CD8-positive, alpha-beta memory T cell (primary cell): ENCODE measurements at places on chromosomes 3 and 15. TPM values are rescaled to one million over a fixed set of nuclear protein-coding genes. Genes with fewer than 3 reads are reported as not detected.

LRRC34 gene
- total RNA-seq: 2.5 TPM

GRK7 gene
- not detected for total RNA-seq

GABRA5 gene
- total RNA-seq: not detected

DNA sequence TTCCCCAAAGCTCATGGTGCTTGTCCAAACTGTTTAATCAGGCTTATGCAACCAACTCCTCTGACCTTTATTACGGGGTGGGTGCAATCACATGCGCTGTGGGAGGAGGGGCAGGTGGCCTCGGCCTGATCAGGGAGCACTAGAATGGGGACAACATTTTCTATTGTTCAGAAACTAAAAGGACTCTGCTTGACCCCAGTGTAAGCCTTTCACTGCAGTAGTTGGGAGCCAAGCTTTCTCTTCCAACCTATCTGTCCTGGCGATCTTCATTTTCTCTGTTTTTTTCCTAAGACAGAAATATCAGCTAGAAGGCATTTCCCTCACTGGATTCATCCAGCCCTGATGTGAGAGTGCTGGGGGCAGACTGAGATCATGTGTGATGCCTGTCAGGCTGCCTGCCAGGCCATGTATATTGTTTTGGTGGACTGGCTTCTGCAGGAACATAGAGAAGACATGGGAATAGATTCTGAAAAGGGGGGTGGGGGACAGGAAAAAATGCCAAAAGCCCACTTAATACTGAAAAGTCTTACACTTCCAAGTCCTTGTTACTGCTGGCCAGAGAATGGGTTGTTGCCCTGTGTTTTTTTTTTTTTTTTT lies 627.0 kb upstream of the TBL1XR1 start:
- no peaks in the 10 kb centered on the region for H3K4me1 ChIP-seq
- no peak overlapping the region for H3K4me3 ChIP-seq
- H3K36me3 ChIP-seq: no peaks in the 10 kb centered on the region
- no peak overlapping the region for H3K27ac ChIP-seq
- no peak for DNase-seq

DNA sequence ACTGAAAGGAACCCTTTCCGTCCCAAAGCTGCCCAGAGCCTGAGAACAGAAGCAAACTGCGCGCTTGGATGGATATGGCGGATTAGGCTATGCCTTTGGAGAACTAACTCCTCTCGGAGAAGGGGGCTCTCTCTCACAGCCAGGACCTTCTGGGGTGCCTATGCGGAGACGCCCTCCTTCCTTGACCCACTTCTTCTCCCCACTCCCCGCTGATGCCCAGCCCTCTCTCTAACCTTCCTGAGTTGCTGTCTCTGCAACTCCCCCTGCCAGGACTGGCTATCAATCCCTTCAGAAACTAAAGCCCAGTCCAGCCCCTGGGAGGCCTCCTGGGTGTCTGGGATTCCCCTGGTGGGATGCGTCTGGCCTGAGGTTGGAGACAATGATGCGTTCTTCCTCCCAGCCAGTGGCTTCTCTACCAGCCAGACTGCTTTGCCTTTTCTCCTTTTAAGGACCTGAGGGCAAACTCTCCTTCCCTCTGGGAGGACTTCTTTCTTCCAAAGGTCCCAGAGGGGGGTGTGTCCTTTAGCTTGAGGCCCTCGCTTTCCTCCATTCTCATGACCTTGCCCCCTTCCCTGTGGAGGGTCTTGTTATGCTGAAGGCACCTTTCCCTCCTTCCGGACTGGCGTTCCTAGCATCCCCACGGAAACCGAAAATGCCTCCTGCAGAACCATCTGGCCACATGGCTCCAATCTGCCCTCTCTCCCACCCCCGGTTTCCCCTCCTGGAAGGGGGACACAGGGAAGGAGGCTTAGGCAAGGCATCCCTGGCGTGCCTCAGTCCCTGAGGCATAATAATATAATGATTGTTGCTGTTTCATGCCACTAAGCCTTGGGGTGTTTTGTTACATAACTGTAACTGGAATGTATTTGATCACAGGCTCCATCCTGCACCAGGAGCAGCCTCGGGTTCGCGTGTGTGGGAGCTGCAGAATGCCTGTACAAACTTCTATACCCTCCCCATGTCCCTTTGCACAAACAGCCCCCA lies 63.4 kb upstream of the C15orf39 start:
- H3K27ac ChIP-seq: no peak overlapping the region
- DNase-seq: no peak
- no peaks in the 10 kb centered on the region for H3K4me1 ChIP-seq

- DNase-seq: no peak
- no peaks in the 10 kb centered on the region for H3K27me3 ChIP-seq
- H3K4me3 ChIP-seq: no peak overlapping the region
Measured at GRCh38 chr3:127081001-127081720, 98.2 kb downstream of the PLXNA1 start.

DNA sequence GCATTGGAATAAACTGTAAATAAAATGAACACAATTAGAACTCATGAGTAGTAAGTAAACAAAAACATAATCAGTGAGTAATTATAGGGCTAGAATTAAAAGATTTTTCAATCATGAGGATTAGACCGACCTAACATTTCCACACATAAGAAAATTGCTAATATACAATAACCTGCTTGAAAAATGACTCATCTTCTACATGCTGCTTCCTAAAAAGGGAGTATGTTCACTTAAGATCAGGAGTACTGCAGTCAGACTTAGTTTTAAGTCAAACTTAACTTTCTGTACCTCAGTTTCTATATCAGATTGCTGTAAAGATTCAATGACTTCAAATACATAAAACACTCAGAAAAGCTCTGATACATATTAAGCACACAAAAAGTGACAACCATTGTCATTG lies 22.6 kb upstream of the NEK10 start:
- H3K4me3 ChIP-seq: no peak overlapping the region
- H3K36me3 ChIP-seq: peaks cover 5% of the 10 kb centered on the region
- H3K27me3 ChIP-seq: no peaks in the 10 kb centered on the region
- H3K27ac ChIP-seq: no peak overlapping the region
- no peak for DNase-seq

DNA sequence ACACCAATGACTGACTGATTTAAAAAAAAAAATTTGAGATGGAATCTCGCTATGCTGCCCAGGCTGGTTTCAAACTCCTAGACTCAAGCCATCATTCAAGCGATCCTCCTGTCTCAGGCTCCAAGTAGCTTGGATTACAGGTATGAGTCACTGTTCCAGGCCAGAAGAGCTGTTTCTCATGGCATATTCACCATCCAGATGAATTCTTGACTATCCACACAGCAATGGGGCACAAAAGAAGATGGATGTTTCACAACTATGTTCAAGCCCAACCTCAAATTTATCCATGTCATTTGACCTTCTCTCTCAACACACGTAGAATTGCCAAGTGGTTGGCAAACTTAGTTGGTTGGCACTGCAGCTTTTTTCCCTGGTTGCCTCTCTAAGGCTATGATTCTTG lies 40.6 kb downstream of the PRICKLE2 start:
- no peak overlapping the region for H3K27ac ChIP-seq
- no peaks in the 10 kb centered on the region for H3K36me3 ChIP-seq
- no peak for DNase-seq
- H3K4me1 ChIP-seq: no peaks in the 10 kb centered on the region
- no peak overlapping the region for H3K4me3 ChIP-seq
- H3K27me3 ChIP-seq: no peaks in the 10 kb centered on the region

- no peak overlapping the region for H3K27ac ChIP-seq
- H3K4me3 ChIP-seq: no peak overlapping the region
- H3K36me3 ChIP-seq: no peaks in the 10 kb centered on the region
- no peak for DNase-seq
- H3K4me1 ChIP-seq: no peaks in the 10 kb centered on the region
Measured at GRCh38 chr15:57312318-57313133, 63.8 kb upstream of the CGNL1 start.

- H3K4me1 ChIP-seq: no peaks in the 10 kb centered on the region
- no peaks in the 10 kb centered on the region for H3K36me3 ChIP-seq
- DNase-seq: no peak
- no peak overlapping the region for H3K27ac ChIP-seq
Measured at GRCh38 chr15:62985768-62986167, 56.8 kb upstream of the TPM1 start.

- H3K4me3 ChIP-seq: peak overlapping the region; percentile 0
- H3K36me3 ChIP-seq: no peaks in the 10 kb centered on the region
- H3K27ac ChIP-seq: no peak overlapping the region
- H3K27me3 ChIP-seq: no peaks in the 10 kb centered on the region
- H3K4me1 ChIP-seq: no peaks in the 10 kb centered on the region
- no peak for DNase-seq
Measured at GRCh38 chr3:142944342-142944741, 19.1 kb downstream of the PAQR9 start.

DNA sequence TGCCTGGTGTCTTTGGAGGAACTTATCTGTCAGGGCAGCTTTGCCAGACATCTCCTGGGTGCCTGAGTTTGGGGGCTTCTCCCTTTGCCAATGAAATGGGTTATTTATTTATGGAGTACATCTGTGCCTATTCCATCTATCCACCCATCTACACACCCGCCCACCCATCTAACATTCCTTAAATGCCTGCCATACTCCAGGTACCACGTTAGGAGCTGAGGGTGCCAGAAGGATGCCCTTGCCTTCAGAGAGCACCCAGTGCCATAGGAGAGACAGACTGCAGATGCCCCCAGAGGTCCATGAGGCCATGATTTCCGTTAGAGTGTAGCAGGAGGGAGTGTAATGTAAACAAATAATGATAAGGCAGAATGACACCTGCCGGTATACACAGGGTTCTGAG lies 21.8 kb upstream of the KIF23 start:
- H3K36me3 ChIP-seq: no peaks in the 10 kb centered on the region
- no peaks in the 10 kb centered on the region for H3K27me3 ChIP-seq
- DNase-seq: no peak
- H3K4me1 ChIP-seq: peaks cover 5% of the 10 kb centered on the region
- H3K27ac ChIP-seq: no peak overlapping the region

- no peak overlapping the region for H3K4me3 ChIP-seq
- DNase-seq: no peak
- H3K4me1 ChIP-seq: peaks cover 27% of the 10 kb centered on the region
- H3K27me3 ChIP-seq: no peaks in the 10 kb centered on the region
- H3K27ac ChIP-seq: no peak overlapping the region
- no peaks in the 10 kb centered on the region for H3K36me3 ChIP-seq
Measured at GRCh38 chr15:63436341-63436740, 54.7 kb upstream of the CA12 start.

GRCh38 chr15:42138968-42139386 lies 17.5 kb downstream of the PLA2G4F start:
- no peaks in the 10 kb centered on the region for H3K4me1 ChIP-seq
- no peak for DNase-seq
- H3K36me3 ChIP-seq: no peaks in the 10 kb centered on the region
- no peak overlapping the region for H3K4me3 ChIP-seq
- H3K27me3 ChIP-seq: no peaks in the 10 kb centered on the region

DNA sequence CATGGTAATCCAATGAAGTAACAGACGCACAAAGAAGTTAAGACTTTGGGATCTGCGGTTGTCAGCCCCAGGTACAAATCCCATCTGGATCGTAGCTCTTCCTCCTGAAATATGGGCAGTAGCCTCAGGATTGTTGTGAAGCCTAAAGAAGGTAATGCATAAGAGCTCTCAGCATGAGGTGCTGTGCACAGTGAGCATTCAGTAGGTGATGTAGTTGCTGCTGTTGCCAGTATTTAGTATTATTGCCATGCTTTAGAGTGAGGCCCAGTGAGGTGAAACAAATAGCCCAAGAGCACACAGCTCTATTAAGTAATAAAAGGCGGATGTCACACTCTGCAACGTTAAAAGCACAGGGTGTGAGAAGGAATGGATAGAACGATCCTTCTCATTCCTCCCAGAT lies 225.7 kb downstream of the GABRG3 start:
- no peaks in the 10 kb centered on the region for H3K36me3 ChIP-seq
- no peaks in the 10 kb centered on the region for H3K4me1 ChIP-seq
- no peak overlapping the region for H3K27ac ChIP-seq
- no peak overlapping the region for H3K4me3 ChIP-seq
- H3K27me3 ChIP-seq: no peaks in the 10 kb centered on the region

DNA sequence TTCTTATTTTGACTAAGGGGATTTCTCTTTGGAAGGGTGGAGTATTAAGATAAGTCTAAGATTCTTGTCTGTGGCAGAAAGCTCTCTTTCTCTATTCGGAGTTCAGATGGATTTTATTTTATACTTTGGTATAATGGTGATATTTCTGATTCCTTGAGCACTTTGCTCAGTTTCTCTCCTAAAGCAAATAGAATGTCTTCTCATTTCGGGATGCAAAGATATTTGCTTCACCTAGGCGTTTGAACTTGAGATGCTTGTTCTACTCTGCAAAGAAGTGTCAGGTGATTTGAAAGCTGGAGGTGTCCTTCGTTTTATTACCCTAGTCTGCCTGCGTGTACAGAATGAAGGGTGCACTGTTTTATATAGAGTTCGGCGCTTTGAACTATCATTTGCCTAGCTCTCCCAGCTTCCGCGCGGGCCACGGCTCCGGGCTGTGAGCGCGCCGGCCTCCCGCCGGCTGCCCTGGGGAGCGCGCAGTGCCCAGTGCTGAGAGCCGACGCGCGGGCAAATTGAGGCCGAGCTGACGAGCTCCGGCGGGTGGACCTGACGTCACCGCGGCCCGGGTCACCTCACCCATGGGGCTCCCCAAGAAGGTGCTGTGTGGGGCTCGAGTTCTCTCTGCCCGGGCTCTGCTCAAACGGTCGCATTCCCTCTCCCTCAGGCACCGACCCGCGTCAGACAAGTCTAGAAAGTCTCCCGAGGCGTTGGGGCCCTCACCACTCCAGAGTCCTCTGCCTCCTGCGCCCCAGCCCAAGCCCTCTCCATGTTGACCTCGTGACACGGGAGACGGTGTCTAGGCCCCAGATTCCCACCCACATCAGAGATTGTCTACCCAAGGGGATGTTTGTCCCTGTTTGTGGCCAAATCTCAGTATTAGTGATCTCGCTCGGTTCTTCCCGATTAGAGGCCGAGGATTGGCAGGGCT lies 7.5 kb downstream of the SOX2 start:
- no peak for DNase-seq
- no peak overlapping the region for H3K27ac ChIP-seq
- no peaks in the 10 kb centered on the region for H3K4me1 ChIP-seq
- H3K36me3 ChIP-seq: no peaks in the 10 kb centered on the region
- H3K4me3 ChIP-seq: no peak overlapping the region

- no peaks in the 10 kb centered on the region for H3K27me3 ChIP-seq
- peaks cover 45% of the 10 kb centered on the region for H3K4me1 ChIP-seq
- DNase-seq: no peak
- H3K4me3 ChIP-seq: peak overlapping the region; percentile 24
- H3K36me3 ChIP-seq: no peaks in the 10 kb centered on the region
Measured at GRCh38 chr3:143974271-143975238, 2.9 kb downstream of the DIPK2A start.

- no peaks in the 10 kb centered on the region for H3K4me1 ChIP-seq
- no peak overlapping the region for H3K27ac ChIP-seq
- H3K27me3 ChIP-seq: no peaks in the 10 kb centered on the region
- no peaks in the 10 kb centered on the region for H3K36me3 ChIP-seq
- H3K4me3 ChIP-seq: no peak overlapping the region
Measured at GRCh38 chr3:45313743-45314403, 74.5 kb upstream of the LARS2 start.

DNA sequence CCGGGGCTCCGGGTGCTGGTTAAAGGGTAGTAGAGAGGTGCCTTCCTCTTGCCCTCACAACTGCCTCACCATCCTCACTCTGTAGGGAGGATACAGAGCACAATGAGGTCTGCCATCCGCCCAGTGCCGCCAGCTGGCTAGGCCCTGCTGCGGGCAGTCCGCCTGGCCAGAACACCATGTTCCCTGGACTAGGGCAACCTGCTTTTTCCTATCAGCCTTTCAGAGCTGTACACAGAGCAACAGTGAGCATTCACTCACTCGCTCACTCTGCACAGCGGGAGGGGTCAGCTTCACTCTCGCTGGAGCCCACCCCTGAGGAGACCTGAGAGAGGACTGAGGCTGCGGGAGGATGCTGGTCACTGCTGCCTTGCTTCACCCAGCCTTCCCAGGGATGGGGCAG lies 218.7 kb upstream of the CHRNA7 start:
- H3K27ac ChIP-seq: no peak overlapping the region
- H3K4me1 ChIP-seq: no peaks in the 10 kb centered on the region
- no peak for DNase-seq
